Astrocyte of the cerebellum (primary cell): ENCODE measurements at places on chromosomes 11 and 22.
A peak's percentile ranks its signal among the peaks of the same experiment; 100 is the strongest.

DNA sequence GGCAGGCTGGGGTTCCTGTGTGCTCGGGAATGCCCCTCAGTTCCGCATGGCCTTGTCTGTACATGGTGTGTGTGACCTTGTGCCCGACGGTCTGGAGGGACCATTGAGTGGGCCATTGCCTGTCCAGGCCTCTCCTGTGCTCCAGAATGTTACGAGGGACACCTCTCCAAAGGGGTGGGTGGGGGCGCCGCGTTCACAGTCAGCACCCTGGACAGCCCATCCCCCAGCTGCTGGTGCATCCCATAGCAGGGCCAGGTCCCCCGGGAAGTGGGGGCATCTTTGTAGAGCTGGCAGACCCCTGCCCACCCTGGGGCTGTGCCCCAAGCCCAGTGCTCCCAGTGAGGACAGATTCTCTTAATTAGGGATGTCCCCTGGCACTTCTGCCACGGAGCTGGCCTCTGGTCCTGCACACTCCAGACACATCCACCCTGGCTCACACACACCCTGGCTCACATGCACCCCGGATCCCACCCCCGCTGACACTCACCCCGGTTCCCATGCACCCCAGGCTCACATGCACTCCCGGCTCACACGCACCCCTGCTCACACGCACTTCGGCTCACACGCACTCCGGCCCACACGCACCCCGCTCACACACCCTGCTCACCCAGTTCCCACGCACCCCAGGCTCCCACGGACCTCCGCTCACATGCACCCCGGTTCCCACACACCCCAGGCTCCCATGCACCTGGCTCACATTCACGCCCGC, 15.6 kb downstream of the TSPAN4 start:
- DNase-seq: no peak

DNA sequence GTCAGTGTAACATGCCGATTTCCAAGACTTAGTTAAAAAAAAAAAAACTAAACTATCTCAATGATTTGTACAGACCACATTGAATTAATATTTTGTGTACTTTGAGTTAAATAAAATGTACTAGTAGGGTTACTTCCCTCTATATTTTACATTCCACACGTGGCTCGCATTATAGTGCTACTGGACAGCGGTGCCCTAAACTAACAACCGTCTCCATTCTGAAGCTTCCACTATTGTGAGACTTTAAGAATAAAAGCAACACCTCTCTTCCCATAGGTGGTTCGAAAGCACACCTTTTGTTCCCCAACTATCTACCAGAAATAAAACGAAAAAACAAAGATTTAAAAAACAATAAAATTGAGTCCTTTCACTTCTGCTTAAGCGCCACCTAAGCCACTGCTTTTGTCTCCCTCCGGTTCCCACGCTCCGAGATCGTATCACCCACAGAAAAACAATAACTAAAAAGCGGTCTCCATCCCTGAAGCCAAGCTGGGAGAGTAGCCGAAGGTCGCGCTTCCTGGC, 380 bp upstream of the TTC17 start:
- DNase-seq: no peak

DNA sequence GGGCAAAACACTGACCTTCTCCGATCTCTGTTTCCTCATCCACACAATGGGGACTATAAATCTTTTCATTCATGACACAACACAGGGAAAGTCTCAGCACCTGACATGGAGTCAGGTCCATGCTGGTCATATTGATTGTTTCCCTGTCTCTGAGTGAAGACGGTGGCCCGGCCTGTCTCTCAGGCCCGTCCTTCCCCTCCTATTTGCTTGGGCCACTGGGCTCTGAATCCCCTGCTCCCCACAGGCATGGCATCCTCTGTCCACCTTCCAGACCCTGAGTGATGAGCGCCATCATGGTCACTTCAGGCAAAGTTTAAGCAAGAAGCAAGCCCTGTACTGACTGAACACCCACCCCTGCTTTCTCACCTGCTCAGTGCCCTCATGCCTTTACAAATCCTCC, 113.3 kb upstream of the ALX4 start:
- no peak for DNase-seq

GRCh38 chr22:27614006-27614649, 187.4 kb downstream of the MN1 start:
- no peak for DNase-seq

- no peak for DNase-seq
Observed at GRCh38 chr22:45336971-45337431, 27.3 kb downstream of the FAM118A start.

DNA sequence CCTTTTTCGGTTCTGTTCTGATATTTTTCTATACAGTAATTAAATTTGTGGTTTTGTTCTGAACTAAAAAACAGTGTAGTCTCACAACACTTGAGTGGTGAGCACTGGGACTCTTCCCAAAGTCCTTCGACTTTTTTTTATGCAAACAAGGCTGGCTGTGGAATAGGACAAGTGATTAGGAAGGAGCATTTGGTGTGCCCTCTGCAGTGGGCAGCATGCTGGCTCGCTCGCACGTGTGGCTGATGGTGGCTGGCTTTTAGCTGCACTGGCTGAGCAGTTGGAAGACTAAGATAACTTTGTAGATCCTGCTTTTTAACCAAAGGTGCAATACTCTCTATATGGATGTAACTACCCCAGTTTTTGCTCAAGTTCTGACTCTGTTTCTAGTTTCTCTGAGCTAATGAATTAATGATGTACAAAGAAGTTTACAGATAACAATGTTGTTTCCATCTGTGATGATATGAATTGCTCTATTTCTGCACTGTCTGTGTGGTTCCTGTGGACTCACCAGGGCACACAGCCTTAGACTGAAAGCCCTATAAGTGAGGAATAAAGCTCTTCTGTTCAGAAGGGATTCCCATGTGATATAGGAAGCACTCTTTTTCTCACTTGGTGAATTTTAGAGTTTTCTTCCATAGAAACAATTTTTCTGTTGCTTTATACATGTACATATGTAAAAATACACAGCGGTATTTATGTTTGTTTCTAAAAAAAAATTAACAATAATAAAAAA, 143.1 kb upstream of the RASSF10 start:
- no peak for DNase-seq

- DNase-seq: no peak
Observed at GRCh38 chr11:116356451-116356850, 416.3 kb downstream of the BUD13 start.

GRCh38 chr11:10225553-10225952, 68.5 kb downstream of the SBF2 start:
- DNase-seq: no peak

- no peak for DNase-seq
Observed at GRCh38 chr11:73453562-73453961, 77.4 kb downstream of the RELT start.

GRCh38 chr22:26887916-26888315, 230.5 kb downstream of the MIAT start:
- DNase-seq: no peak

DNA sequence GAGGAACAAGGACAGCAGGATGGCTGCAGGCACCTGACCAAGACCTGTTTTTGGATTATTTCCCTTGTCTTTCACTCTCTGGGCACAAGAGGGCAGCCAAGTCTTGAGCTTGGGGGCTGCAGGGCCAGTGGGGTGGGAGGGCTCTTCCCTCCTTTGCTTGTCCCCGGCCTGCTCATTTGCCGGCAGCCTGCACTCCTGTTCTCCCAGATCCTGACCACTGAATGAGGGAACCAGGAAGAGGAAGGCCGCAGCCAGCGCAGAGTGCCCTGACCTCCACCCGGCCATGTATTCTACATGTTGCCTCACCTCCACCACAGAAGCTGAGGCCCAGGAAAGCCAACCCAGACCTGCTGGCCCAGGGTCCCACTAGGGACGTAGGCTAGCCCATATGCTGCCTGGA, 15.5 kb upstream of the NNMT start:
- peak; percentile 81 for DNase-seq

DNA sequence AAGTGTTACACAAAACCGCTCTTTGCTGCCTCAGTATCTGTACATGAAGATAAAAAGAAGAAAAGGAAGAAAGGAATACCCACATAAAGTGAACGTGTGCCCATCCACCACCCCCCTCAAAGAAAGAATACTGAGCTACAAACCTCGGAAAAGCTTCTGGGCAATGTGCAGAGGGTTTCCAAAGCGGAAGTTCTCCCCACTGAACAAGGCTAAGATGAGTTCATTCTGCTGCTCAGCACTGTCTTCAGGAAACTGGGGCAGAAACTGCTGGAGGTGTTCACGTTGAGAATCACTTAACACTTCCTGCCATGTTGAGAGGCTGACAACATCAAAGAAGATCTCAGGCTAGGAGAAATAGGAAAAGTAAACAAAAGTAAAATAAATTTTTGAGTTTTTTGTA, 6.9 kb downstream of the NFRKB start:
- DNase-seq: no peak

DNA sequence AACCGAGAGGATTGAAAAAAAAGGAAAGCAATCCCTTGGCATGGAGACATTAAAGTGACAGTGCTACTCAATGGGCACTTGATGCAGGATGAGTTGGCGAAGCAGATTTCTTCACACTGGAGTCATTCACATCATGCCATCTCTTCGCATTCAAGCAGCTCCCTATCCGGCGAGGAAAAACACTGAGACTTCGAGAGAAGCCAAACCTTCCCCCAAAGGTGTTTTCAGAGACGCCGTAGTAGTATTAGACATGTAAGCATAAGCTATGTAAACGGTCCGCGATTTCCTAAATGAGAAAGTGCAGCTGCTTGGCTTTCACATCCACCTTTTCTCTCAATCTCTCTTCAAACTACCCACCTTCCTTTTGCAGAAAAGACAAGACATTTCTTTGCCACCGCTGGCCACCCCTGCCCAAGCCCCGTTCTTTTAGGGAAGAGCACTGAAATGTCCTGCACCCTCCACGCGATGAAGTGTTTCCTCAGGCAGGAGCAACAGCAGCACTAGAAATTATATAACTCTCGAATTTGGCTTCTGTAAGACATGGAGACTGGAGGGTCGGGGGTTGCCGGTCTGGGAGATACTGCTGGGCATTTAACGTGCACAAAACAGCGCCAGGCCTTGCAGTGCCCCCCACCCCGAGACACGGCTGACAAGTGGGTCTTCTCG, at the start of gene DLG2:
Gene DLG2, minus strand, starts transcription at position 13 of the 666 bp plus-strand sequence.
- no peak for DNase-seq

GRCh38 chr11:115741376-115742107, 237.3 kb upstream of the CADM1 start:
- no peak for DNase-seq

DNA sequence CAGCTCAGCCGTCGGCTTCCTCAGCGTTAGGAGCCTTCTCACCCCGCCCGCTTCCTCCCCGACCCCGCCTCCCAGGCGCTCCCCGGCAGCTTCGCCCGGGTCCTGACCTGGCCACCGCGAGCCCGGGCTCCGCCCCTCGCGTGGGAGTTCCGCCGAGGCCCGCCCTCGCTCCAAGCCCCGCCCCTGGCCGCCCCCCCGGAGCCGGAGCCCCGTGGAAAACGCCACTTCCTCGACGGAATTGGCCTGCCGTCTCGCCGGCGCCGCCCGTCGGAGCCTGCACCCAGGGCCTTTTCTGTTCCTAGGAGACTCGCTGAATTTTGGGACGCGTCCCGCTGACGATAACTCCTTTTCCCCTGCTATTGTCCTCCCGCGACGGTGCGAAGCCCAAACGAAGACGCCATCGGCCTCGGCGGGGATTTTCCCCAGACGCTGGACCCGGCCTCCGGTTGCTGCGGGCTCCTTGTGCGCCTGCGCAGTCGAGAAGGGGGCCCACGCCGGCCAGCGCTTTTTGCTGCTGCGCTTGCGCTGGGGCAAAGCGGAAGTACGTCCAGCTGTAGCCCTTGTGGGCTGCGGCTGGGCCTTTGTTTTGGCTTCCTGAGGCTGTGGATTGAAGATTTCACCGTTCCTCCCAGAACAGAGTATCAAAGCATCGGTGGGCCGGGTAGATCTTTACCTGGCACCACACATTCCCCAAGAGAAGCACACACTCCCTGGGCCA, 10.0 kb downstream of the RELA start:
- DNase-seq: peak; percentile 80

- DNase-seq: no peak
Observed at GRCh38 chr22:19779685-19780268, 19.2 kb downstream of the TBX1 start.

- no peak for DNase-seq
Observed at GRCh38 chr22:24333301-24333700, 62.7 kb downstream of the SPECC1L start.

DNA sequence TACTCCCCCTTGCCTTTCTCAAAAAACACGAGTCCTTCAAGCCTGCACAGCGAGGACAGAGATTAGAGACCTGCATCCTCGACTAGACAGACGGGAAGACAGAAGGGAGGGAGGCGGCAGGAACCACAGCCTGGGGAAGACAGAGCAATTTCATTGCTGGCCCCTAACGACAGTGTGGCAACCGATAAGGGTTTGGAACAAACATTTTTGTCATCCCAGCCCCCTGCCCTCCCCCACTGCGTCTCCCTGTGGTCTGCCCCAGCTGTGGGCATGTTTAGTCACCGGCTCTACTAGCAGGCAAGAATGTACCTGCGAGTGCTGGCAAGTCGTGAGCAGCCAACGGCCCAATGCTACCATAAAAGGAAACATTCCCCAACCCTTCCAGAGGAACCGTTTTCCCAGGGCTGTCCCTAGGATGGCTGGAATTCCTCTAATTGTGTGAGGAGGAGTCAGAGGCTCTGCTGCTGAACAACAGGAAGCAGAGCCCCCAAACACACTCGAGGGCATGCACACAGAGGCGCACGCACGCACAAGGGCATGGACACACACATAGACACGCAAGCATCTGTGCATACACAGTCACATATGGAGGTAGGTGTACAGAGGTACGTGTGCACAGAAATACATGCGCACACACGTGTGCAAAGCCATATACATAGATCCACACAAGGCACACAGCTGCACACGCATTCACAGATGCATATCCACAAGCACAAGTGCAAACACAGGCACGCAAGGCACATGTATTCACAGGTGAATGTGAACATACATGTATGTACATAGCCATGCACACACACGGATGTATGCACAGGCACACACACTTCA, 58.3 kb downstream of the MYH9 start:
- peak; percentile 91 for DNase-seq

DNA sequence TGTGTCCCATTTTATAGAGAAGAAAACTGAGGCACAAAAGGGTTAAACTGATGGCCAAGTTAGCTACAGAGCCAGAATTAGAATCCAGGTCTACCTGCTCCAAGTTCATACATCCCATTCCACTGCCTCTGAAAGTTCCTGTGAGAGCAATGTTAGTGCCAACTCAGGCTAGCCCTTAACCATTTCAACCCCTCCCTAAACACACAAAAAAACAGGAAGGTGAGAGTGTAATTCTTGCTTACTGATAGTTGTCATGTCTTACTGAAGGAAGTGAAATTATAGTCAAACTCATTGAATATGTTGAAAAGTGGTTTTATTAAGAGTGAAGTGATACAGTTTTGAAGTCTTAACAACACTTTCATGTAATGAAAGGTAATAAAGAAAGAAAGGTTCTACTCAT, 2.9 kb upstream of the E2F8 start:
- DNase-seq: no peak

DNA sequence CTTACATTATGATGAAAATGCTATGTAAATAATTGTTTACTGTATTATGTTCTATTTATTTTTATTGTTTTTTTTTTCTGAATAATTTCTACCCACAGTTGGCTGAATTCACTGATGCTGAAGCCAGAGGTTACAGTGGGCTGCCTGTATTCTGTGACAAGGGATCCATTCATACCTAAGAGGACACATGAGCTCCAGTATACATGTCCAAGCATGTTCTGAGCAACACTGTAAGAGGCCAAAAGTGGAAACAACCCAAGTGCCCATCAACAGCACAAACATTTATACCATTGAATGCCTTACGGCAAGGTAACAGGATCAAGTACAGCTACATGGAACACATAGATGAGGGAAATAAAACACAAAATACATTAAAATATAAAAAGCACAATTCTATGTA, 1.4 kb upstream of the SRSF8 start:
- DNase-seq: no peak

GRCh38 chr11:12099132-12099873, 11.1 kb upstream of the MICAL2 start:
- DNase-seq: no peak

GRCh38 chr11:102883141-102883540, 8.4 kb upstream of the MMP12 start:
- DNase-seq: no peak
